Right cardiac atrium (tissue), 5 donors: ENCODE measurements at places on chromosomes 2 and 18.

DNA sequence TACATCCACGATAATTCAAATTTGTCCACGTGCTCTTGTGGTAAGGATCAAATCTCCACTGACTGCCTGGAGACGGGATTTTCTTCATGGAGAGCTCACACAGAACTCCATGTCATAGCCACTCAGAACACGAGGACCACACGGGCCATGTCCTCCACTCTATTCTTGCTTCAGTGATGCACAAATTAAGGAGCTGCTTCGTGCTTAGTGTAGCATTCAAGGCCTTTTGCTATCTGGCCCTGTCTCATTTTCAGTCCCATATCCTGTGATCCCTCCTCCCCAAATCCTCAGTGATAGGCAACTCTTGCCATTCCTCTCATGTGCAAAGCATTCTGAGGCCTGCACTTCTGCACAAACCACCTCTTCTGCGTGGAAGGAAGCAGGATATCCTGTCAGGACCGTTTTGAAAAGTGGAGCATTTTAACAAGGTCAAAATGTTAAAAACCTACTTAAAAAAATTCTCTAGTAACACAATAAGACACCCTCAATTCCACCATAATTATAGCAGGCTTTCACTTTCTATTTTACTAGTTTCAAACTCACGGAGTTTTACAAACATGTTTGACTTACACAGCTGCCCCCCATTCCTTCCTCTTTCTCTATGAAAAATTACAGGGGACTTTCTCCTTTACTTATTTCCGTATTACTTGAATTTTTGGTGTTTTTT lies 35.2 kb downstream of the ST3GAL5 start:
- no peak for DNase-seq

- DNase-seq = no peak
Measured at GRCh38 chr2:5969303-5969702, 277.1 kb downstream of the SOX11 start.

DNA sequence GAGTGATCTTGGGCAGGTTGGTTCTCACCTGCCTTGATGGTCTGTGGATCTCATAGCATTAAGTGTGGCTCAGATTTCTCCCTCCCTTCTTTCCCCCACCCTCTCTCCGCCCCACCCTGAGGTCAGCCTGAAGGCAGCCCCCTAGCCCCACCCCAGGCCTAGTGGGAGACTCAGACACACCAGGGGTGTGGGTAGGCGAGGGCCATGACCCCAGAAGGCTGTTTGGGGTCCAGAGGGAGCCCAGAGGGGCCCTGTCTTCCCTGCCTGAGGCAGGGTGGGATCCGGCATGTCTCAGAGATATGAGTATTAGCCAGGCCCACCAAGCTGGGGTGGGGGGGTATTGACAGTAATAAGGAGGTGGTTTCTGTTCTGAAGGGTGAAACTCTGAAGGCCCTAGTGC lies 160.5 kb downstream of the GLI2 start:
- DNase-seq = peak; percentile 43

- DNase-seq = no peak
Measured at GRCh38 chr2:36672199-36672598, 24.3 kb upstream of the VIT start.

GRCh38 chr18:66949419-66949818 lies 345.5 kb upstream of the CDH19 start:
- no peak for DNase-seq

- DNase-seq = no peak
Measured at GRCh38 chr2:129006135-129006886, 687.6 kb upstream of the HS6ST1 start.

DNA sequence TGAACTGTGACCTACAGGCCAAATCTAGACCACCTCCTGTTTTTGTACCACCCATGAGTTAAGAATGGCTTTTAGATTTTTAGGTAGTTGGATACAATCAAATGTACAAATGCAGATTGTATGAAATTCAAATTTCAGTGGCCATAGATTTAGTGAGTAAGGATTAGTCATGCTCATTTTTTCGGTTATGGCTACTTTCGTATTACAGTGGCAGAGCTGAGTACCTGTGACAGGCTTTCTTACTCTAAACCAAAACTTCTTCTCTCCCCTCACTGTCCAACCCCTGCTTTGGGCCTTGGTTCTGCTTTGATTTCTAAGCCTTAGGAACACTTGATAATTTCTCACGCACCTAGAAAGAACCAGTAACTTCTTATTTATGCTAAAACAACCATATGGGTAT lies 82.1 kb downstream of the CDC42EP3 start:
- no peak for DNase-seq

DNA sequence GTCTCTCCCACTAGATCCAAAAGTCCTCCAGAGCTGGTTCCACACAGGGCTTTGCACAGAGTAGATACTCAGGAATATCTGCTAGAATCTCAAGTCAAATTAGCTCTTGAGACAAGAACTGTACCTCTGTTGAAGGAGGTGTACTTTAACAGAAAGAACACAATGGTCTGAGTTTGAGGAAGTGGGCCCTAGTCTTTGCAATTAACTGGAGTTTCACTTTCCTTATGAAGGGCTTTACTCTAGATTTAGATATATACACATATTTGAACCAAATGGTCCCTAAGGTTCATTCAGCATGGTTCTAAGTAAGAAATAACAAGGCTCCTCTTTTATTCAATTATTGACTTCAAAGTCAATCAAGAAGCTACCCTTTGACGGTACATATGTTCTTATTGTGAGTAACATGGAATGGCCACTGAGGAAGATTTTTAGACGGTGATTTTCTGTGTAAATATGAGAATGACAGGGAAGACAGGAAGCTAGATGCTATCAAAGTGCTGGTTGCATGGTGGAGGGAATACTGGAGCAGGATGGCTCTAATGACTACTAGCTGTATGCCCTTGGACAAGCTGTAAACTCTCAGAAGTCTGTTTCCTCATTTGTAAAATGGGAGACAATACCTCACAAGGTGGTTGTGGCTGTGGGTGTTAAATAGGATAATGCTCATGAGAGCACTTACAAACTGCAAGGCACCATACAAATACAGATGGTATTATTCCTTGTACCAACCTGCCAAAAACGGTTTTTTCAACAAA lies 73.5 kb upstream of the SERTAD2 start:
- no peak for DNase-seq

DNA sequence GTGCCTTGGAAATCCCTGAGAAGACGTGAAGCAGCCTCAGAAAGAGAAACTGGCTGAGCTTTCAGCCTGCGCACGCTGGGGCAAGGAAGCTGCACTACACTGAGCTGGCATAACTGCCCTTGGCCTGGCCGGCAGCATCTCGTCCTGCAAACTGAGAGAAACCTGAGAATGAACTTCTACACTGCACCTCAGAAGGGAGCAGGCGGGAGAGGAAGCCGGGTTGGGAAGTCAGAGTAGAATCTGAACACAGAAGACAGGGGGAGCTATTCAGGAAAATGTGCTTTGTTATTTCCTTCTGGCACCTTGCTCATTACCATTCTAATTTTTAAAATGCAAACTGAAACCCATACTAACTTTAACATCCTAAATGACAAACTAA lies 70.9 kb downstream of the ZEB2 start:
- no peak for DNase-seq

GRCh38 chr2:170255971-170256370 lies 78.0 kb downstream of the MYO3B start:
- no peak for DNase-seq

DNA sequence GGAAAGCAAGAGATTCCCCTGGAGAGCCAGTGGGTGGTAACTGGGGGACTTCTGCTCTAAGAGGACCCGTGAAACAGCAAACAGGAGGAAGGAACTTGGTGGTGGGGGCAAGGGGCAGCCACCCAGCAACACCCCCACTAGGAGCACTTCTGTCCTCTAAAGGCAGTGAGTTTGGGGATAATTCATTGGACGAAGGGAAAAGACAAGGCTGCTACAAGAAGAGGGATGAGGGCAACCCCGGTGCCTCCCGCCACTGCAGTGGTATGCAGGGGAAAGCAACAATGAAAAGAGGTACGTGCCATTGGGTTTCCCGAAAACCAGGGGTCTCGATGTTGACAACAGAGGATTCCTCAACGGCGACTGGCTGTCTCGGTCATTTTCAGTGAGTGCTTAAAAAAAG lies 9.1 kb downstream of the RPL31 start:
- peak; percentile 31 for DNase-seq

GRCh38 chr2:9897846-9898245 lies 53.6 kb upstream of the GRHL1 start:
- DNase-seq = no peak

DNA sequence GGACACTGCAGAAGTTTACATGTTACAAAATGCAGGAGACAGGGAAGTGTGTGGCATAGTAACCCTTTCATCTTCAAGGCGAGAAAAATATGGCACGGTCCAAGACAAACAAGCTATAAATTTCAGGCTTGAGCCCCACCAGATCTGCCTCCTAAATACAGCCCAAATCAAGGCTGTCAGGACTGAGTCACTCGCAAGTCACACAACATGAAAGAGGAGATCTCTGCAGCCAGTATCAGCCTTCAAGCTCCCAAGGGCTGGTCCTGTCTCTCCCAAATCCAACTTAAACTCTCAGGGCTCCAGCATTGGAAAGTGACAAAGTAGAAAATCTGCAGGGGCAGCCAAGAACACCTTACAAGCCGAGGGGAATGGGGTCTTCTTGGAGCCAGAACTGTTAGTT lies 106.3 kb upstream of the GATA6 start:
- DNase-seq = no peak

DNA sequence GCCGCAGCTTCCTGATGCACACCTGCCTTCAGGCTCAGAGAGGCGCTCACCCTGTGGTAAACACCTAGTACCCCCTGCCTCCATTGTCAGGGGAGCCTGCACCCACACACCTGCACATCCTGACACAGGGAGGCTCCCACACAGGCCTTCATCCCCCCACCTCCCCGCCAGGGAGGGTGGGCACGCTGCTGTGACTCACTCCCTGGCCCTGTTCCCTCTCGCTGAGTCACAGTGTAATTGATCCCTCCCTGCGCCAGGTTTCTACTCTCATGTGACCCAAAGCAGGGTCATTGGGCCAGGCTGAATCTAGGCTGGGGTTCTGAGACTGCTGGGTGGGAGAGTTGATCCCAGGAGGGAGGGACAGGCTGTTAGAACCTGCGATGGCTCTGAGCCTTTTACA lies 8.5 kb upstream of the CELF4 start:
- DNase-seq = no peak

- DNase-seq = no peak
Measured at GRCh38 chr2:45627911-45628310, 16.8 kb upstream of the SRBD1 start.

DNA sequence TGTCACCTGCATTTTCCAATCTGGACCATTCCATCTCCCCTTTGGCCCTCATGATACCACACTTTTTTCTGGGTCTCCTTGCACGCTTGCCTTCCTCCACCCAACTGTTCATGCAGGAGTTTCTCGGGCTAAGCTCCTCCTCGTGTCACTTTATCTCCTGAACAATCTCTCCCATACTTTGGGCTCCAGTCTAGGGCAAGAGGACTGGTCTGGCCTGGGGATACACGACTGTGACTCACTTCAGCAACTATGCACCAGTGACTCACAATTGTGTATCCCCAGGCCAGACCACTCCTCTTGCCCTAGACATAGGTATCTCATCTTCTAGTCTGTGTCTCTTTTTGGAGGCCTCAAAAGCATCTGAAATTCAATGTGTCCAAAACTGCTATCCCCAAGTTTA lies 149.4 kb upstream of the PTPRM start:
- DNase-seq = no peak

- DNase-seq = no peak
Measured at GRCh38 chr2:221170548-221170947, 401.6 kb downstream of the EPHA4 start.

GRCh38 chr18:5546660-5547059 lies 2.9 kb upstream of the EPB41L3 start:
- peak; percentile 28 for DNase-seq

DNA sequence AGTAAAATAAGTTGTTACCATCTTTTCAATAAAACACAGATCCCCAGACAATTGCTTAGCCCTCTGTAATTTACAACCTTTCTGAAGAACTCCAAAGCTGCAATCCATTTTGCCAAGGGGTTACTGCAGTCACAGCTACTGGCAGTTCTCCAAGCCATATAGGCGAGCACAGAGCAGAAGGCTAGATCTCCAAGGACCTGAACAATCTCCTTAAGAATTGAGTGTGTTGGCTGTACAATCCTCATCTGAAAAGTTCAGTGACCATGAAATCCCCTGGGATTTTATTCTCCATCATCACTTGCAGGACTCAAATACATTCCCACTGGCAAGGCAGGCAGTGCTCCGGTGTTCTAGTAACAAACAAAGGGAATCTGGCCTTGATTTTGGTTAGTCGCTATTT lies 103.9 kb upstream of the LRP1B start:
- no peak for DNase-seq

- DNase-seq = no peak
Measured at GRCh38 chr2:43090317-43090716, 136.1 kb downstream of the ZFP36L2 start.

- no peak for DNase-seq
Measured at GRCh38 chr2:102512161-102512560, 39.1 kb downstream of the SLC9A4 start.

DNA sequence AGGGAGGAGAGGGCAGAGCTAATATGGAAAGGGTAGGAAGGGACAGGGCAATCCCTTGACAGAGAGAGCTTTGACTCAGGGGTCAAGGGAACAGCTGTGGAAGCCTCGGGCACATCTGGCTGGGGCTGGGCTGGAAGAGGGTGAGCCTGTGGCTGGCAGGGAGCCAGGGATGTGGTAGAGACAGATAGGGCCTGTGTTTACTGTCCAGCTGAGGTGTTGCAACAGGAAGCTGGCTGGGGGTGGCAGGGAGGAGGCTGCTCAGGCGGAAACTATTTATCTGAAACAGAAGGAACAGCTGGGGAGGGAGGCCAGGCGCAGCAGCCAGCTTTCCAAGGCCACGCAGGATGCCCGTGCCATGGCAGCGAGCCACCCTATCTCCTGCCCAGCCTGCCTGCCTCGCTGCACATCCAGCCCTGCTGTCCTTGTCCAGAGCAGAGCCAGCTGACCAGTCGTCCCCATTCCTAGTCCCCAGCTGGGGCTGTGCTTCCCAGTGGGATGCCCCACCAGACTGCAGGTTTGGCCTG lies 264.7 kb downstream of the CYP26B1 start:
- DNase-seq = peak; percentile 92

DNA sequence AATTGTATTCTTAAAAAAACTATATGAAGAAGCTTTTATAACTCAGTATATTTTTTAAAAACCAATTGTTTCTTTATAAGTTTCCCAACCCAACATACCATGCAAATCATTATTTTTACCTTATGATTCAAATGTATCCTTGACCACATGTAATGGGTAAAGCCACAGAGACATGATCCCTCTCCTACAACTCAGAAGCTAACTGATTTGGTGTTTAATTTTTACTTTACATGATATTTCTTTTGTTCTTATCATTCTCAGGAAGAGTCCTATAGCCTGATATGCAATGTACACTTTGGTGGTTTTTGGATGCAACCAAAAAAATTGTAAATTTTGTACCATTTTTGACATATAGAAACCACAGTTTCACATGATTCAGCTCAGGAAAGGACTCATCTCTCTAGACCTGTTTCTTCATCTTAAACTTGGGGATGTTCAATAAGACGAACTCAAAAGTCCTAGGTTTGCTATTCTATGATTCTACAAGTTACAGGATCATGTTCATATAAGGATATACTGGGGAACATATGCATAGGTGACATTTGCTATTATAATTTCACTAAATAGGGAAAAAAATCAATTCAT lies 85.2 kb upstream of the RBBP8 start:
- no peak for DNase-seq
